ENCODE measurements at places on chromosomes 11 and 22.

GRCh38 chr11:77193167-77193566, 65.1 kb downstream of the MYO7A start:
- H3K4me1 ChIP-seq: no peaks in the 10 kb centered on the region
- H3K4me3 ChIP-seq: no peak overlapping the region
- DNase-seq: no peak
- H3K27ac ChIP-seq: no peak overlapping the region
- H3K27me3 ChIP-seq: no peaks in the 10 kb centered on the region
- H3K36me3 ChIP-seq: no peaks in the 10 kb centered on the region

- no peaks in the 10 kb centered on the region for H3K36me3 ChIP-seq
- DNase-seq: no peak
These were observed 86.1 kb downstream of the ADAMTS15 start for GRCh38 chr11:130534551-130534950.

GRCh38 chr22:37242395-37242918, 1.6 kb downstream of the RAC2 start:
- H3K4me3 ChIP-seq: peak overlapping the region; percentile 100
- peak; percentile 96 for DNase-seq
- H3K27me3 ChIP-seq: peaks cover 5% of the 10 kb centered on the region

DNA sequence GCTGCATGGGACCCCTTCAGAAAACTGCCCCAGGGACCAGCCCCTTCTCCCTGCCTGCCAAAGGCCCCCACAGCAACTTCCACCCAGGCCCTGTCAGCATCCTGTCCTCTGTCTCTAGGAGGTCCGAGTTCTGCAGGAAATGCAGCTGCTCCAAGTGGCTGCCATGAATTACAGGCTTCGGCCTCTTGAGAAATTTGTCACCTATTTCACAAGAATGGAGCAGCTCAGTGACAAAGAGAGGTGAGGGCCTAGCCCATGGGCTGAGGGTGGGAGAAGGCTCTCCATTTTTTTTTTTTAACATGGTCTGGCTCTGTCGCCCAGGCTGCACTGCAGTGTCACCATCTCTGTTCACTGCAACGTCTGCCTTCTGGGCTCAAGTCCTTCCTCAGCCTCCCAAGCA, 7.3 kb downstream of the RGL4 start:
- H3K4me1 ChIP-seq: peaks cover 64% of the 10 kb centered on the region
- peaks cover 68% of the 10 kb centered on the region for H3K36me3 ChIP-seq

DNA sequence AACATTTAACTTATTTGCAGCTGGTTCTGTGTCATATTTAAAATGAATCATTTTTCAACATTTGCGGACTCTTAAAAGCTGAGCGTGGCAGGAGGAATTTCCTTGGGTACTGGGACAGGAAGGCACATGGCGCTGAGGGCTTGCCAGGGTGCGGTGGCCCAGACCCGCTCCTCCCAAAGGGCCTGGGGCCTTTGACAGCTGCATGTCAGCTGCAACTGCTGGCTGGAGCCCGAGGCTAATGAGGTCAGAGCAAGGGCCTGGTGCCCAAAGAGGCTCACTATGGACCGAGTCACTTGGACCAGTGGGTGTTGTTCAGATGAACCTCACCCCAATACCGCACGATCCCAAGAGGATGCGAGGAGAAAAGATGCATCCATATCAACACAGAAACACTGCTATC, 326.9 kb downstream of the CTTN start:
- no peak overlapping the region for H3K27ac ChIP-seq
- no peaks in the 10 kb centered on the region for H3K4me1 ChIP-seq
- H3K27me3 ChIP-seq: peaks cover 3% of the 10 kb centered on the region
- DNase-seq: no peak

DNA sequence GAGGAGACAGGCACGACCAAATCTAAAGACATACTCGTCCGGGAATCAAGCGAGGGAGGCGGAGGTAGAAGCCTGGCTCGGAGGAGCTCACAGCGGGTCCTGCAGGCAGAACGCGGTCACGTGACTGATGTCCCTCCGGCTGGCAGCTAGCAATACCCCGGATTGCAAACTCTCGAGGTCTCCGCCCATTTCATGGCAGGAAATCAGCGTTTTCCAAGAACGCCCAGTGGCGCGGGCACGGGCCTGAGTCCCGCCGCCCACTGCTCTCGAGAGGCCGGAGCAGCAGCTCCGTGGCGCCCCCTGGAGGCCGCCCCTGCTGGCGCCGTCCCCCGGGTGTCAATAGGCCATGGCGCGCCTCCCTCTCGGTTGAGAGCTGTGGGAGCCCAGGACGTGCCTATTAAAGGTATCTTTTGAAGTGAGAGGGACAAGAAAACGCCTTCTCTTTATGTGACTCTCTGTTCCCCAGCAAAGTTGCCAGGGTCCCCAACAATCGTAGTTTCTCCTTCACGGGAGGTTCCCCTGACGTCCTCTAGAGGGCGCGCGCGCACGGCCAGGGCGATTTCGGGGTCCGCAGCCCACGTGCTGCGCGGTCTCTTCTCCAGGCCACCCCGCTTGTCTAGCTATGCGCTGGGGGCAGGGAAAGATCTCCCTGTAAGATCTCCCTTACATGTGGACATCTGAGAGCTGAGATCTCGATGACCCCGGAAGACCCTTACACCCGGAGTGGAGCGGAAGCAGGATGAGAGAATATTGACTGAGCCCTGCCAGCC, 37.3 kb upstream of the RBFOX2 start:
- peak overlapping the region; percentile 19 for H3K27ac ChIP-seq
- DNase-seq: peak; percentile 72
- H3K4me1 ChIP-seq: peaks cover 9% of the 10 kb centered on the region
- peaks cover 32% of the 10 kb centered on the region for H3K27me3 ChIP-seq

DNA sequence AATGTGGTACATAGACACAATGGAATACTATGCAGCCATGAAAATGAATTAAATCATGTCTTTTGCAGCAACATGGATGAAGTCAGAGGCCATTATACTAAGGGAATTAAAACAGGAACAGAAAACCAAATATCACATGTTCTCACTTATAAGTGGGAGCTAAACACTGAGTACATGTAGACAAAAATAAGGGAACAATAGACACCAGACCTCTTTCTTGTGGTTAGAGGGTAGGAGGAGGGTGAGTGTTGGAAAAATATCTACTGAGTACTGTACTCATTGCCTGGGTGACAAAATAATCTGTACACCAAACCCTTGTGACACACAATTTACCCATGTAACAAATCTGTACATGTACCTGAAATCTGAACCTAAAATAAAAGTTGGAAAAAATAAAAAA, 59.1 kb upstream of the ANO5 start:
- no peaks in the 10 kb centered on the region for H3K36me3 ChIP-seq
- no peak for DNase-seq
- H3K27ac ChIP-seq: no peak overlapping the region
- no peak overlapping the region for H3K4me3 ChIP-seq
- no peaks in the 10 kb centered on the region for H3K27me3 ChIP-seq
- H3K4me1 ChIP-seq: no peaks in the 10 kb centered on the region

GRCh38 chr11:10785146-10785474, 23.6 kb downstream of the EIF4G2 start:
- H3K4me3 ChIP-seq: no peak overlapping the region
- no peaks in the 10 kb centered on the region for H3K4me1 ChIP-seq
- H3K36me3 ChIP-seq: no peaks in the 10 kb centered on the region
- H3K27ac ChIP-seq: no peak overlapping the region
- H3K27me3 ChIP-seq: peaks cover 9% of the 10 kb centered on the region

DNA sequence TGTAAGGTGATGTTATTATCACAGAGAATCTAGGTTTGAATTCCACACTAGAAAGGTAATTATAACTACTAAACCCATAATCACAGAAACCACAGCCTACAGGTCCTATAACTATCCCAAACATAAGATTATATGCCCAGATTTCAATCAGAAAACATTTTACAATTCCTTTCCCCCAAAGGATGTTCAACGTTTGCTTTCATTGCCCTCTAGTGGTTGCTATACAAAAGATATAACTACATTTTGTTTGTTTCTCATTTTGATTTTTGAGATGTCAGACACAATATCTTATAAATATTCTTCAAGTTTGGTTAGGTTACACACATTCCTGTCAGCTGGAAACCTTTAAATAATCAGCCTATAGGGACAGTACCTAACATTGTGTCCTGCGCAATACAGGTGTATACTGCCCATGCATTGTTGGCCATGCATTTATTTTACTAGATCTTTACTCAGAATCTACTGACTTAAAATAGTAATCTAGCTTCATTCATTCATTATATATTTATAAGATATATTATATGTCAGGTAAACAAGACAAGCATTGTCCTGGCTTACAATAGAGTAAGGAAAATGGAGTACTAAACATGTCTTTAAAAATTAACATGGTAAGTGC, 530.5 kb upstream of the CCDC90B start:
- H3K4me1 ChIP-seq: no peaks in the 10 kb centered on the region
- DNase-seq: no peak
- no peaks in the 10 kb centered on the region for H3K36me3 ChIP-seq
- H3K27ac ChIP-seq: no peak overlapping the region
- no peak overlapping the region for H3K4me3 ChIP-seq

DNA sequence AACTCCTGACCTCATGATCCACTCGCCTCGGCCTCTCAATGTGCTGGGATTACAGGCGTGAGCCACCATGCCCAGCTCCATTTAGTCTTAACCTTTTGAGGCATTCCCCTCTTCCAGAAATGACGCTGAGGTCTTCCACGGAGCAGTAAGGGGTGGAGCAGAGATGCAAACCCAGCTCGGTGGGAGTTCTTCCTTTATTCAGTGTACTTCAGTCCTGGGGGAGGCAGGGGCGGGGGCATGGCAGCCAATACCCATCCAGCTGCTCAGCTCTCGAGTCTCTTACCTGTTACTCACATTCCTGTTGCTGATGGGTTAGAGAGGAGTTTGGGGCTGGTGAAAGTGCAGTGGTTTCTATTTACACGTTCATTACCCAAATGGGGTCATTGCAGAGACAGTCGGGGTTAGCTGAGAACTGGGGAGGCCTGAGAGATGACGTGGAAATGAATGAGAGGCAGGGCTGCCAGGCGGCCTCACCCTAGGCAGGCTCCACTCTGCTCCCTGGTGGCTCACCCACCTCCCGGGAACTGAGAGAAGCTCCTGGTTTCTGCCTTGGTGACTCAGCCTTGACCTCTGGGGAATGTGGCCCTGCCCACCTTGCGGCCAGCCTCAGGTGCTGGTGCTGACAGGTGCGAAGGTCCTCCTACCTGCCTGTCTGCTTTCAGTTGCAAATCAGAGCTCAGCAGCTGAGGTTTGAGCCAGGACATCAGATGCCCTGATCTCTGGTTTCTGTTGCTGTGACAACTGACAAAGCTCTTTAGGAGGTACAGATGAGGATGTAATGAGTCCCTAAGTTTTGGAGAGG, 13.4 kb upstream of the ST14 start:
- H3K27ac ChIP-seq: peak overlapping the region; percentile 7
- no peak overlapping the region for H3K4me3 ChIP-seq
- peaks cover 21% of the 10 kb centered on the region for H3K4me1 ChIP-seq
- H3K36me3 ChIP-seq: no peaks in the 10 kb centered on the region
